GM12891 (cell line): ENCODE measurements at places on chromosomes 11 and 22.

GRCh38 chr11:19598456-19598855 is 114.2 kb upstream of the NAV2 start:
- no peak for DNase-seq

GRCh38 chr11:47062736-47063135 is 113.9 kb downstream of the ARFGAP2 start:
- DNase-seq = no peak

GRCh38 chr11:35153280-35153679 is 14.3 kb downstream of the CD44 start:
- DNase-seq = no peak

- no peak for DNase-seq
These were observed 59.8 kb upstream of the CD82 start for GRCh38 chr11:44505581-44506054.

DNA sequence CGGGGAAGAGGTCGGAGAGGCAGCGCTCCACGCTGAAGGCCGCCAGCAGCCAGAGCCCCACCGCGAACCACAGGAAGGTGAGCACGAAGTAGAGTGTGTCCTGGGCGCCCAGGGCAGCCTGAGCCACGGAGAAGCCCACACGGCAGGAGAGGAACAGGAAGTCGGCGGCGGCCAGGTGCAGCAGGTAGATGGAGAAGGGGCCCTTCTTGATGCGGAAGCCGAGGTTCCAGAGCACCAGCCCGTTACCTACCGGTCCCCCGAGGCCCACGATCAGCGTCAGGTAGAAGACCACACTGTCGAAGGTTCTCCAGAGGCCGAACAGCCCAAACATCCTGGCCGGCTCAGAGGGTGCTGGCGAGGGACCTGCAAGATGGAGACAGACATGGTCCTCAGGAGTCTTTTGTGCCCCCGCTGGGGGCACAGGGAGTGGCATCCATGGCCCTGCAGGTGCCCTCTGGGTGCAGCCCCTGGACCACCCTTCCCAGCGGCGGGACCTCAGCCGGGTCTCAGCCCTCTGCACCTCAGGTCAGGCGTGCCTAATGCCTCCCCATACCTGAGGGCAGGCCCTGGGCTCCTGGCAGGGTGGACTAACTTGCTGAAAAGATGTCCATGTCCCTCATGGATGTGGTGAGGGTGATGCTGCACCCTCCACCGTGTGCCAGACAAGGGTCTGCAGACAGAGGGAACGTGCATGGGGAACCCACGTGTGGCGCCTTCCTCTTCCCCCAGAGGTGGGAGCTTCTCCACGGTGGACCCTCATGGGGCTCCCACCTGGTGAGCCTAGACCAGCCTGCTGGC is at the start of gene MRGPRG:
Gene MRGPRG (minus strand): TSS at position 331 of the 798 bp plus-strand sequence. CDS start 0 bp downstream, at position 331.
- peak; percentile 28 for DNase-seq
